ENCODE measurements at places on chromosomes 4 and X.

GRCh38 chrX:31093639-31093975 is 21.8 kb upstream of the FTHL17 start:
- H3K36me3 ChIP-seq = no peaks in the 10 kb centered on the region
- no peak overlapping the region for H3K4me3 ChIP-seq
- H3K27me3 ChIP-seq = no peaks in the 10 kb centered on the region
- no peak for DNase-seq

DNA sequence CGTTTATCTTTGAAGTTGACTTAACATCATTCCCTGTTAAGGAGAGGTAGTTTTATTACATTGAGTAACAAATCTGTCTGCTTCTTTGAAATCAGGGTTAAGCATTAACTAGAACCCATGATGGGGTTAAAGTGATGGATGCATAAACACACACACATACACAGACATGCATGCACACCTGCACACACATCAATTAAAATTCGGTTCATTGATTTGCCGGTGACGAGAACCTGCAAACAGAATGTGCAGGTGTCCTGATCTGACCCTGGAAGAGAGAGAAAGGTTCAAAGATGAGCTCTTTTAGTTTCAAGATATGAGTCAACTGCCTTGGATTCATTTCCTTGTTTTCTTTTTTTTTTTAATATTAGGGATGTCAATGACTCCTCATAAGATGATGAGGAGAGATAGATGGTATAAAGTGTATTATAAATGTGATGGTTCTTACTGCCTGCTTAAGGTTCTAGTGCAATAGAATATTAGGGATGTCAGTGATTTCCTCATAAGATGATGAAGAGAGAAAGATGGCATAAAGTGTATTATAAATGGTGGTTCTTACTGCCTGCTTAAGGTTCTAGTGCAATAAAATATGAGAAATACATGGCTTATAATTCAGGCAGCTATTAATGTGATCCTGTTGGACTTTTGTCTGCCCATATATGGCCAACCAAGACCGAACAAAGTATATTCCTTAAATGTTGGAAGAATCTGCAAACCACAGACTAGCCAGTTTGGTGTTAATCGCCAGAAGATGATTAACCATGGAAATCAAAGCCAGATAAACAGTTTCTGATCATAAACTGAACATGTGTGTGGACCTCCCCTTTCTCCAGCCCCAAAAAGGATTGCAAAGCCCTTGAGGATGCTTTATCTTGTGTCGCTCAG is 14.1 kb upstream of the CD99 start:
- no peak overlapping the region for H3K4me3 ChIP-seq
- H3K27ac ChIP-seq = no peak overlapping the region
- H3K4me1 ChIP-seq = no peaks in the 10 kb centered on the region
- peaks cover 15% of the 10 kb centered on the region for H3K27me3 ChIP-seq

- peaks cover 14% of the 10 kb centered on the region for H3K36me3 ChIP-seq
- no peaks in the 10 kb centered on the region for H3K27me3 ChIP-seq
- no peak overlapping the region for H3K27ac ChIP-seq
- H3K4me1 ChIP-seq = peaks cover 38% of the 10 kb centered on the region
- DNase-seq = no peak
- H3K4me3 ChIP-seq = no peak overlapping the region
Measured at GRCh38 chr4:39051492-39051891, 10.5 kb upstream of the KLHL5 start.

- no peak for DNase-seq
- H3K36me3 ChIP-seq = peaks cover 27% of the 10 kb centered on the region
- H3K4me3 ChIP-seq = no peak overlapping the region
- H3K4me1 ChIP-seq = peaks cover 8% of the 10 kb centered on the region
- no peaks in the 10 kb centered on the region for H3K27me3 ChIP-seq
Measured at GRCh38 chr4:40607221-40607620, 22.4 kb downstream of the RBM47 start.

DNA sequence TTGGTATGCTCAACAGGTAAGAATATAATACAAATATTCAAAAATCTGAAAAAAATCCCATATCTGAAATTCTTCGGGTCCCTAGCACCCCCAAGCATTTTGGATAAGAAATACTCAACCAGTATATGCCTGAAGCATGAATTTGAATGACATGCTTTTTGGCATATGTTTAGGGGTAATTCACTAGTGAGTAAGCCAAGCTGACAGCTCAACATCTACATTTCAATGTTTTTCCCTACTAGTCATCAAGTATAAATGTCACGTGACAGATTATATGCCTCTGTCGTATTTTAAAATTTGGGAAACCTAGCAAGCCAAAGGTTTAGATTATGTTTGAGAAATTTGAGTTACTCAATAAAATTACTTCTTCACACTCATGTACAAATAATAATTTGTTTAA is 125.1 kb downstream of the FGF16 start:
- peaks cover 35% of the 10 kb centered on the region for H3K36me3 ChIP-seq
- no peak for DNase-seq
- H3K27me3 ChIP-seq = no peaks in the 10 kb centered on the region
- no peak overlapping the region for H3K4me3 ChIP-seq
- H3K27ac ChIP-seq = no peak overlapping the region
- H3K4me1 ChIP-seq = no peaks in the 10 kb centered on the region
